Left cardiac atrium (tissue), 4 donors: ENCODE measurements at places on chromosomes 11 and 22.

DNA sequence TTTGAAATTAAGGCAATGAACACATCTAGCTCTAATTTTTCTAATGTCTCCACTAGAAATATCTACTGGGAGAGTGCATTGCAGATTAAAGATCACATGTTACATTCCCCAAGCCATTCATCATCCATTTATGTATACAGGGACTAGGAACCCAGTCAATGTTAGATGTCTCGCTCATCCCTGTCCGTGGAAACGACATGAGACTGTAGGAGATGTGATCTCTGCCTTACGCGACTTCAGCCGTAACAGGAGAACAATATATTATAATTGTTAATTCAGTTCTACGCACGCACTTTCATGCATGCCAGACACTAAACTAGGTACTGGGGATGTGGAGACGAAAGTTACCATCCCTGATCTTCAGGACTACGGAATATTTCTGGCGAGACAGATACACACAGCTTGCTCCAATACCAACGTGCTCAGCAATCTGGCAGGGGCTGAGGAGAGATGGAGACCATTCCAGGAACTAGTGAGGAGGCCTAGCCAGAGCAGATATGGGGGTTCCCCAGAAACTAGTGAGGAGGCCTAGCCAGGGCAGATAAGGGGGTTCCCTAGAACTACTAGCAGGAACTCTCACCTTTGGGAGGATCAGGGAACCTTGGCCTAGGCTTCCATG lies 706 bp downstream of the DCPS start:
- no peak for DNase-seq

DNA sequence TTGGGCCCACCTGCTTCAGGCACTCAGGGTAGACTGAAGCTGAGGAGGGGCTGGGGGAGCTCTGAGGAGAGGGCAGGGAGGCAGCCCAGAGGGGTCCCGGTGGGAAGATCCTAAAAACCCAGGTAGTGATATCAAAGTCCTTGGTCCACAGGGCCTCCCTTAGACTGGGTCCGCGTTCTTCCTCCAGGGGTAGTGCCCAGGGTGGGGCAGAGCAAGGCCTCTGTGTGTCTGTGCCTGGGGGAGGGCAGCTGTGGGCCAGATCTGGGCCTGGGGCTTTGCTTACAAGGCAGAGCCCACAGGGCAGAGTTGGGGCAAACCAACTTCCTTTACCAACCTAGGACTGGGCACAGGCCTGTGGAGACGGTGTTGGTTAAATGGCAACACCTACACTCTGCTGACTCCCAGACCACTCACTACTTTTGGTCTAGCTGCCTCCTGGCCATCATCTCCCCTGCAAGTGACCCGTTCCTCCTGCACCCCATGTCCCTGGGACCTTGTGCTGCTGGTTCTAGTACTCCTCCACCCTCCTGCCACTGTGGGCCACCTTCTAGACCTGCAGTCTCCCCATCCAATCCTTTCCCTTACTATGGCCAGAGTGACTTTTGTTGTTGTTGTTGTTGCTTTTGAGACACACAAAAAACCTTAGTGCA lies 15.8 kb downstream of the ATG16L2 start:
- DNase-seq: no peak

- no peak for DNase-seq
These were observed 36.5 kb downstream of the RRAS2 start for GRCh38 chr11:14322510-14322909.

DNA sequence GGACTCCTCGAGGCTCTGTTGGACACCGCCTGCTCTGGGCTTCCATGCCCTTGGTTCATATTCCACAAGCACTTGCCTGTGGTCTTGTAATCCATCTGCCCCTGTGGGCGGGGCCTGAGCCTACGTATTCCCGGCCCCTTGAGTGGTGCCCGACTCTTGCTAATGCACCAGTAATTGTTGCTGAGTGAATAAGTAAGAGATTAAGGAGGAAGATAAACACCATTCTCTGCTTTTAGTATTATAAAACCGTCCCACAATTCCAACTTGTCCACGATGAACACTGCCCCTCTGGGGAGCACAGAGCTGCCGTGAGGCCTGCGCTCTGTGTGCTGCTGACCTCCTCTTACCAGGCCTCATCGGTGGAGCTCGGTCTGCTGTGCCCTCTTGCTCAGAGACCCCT lies 50.3 kb downstream of the MICAL2 start:
- DNase-seq: no peak

GRCh38 chr22:36467946-36468345 lies 13.5 kb downstream of the TXN2 start:
- DNase-seq: no peak

DNA sequence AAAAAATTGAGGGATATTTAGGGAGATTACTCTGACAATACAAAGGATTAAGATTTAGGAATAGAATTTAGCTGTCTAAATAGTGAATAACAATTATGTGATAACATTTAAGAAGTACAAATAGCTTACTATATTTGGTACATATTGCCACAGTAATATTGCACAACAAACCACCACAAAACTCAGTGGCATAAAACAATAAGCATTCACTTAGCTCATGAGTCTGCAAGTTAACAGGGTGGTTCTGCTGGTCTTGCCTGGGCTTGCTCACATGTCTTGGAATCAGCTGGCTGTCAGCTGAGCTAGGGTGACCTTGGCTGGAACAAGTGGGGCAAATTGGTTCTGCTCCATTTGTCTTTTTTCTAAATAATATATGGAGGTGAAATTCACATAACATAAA lies 115.1 kb downstream of the DCDC1 start:
- DNase-seq: no peak

- no peak for DNase-seq
These were observed 108.8 kb downstream of the BCR start for GRCh38 chr22:23289130-23289503.

DNA sequence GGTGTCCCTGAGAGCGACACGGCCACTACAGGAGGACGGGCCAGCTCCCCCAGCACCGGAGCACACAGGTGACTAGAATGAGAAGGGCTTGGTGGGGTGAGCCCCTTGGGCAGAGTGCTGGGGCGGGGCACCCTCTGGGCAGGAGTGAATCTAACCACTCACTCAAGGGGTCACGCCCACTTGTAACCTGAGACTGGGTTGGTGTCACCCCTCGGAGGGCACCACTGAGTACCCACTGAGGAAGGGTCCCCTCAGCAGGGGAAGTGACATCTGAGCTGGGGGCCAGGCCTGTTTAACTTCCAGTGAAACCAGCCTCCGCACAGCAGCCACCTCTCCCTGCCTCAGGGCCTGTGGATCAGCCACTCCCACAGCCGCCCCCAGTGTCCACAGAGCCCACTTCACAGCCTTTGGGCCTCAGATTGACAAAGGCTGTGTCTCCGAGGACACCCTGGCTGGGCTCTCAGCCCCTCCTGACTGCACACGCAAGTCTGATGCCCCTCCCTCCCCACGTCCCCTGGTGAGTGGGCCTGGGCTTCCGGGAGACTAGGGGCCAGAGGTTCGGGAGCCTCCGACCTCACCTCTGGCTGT lies 5.6 kb downstream of the GATD1 start:
- no peak for DNase-seq

GRCh38 chr11:90717522-90717921 lies 494.7 kb upstream of the CHORDC1 start:
- DNase-seq: no peak

- DNase-seq: no peak
These were observed 33.4 kb downstream of the GAB2 start for GRCh38 chr11:78384231-78384630.

DNA sequence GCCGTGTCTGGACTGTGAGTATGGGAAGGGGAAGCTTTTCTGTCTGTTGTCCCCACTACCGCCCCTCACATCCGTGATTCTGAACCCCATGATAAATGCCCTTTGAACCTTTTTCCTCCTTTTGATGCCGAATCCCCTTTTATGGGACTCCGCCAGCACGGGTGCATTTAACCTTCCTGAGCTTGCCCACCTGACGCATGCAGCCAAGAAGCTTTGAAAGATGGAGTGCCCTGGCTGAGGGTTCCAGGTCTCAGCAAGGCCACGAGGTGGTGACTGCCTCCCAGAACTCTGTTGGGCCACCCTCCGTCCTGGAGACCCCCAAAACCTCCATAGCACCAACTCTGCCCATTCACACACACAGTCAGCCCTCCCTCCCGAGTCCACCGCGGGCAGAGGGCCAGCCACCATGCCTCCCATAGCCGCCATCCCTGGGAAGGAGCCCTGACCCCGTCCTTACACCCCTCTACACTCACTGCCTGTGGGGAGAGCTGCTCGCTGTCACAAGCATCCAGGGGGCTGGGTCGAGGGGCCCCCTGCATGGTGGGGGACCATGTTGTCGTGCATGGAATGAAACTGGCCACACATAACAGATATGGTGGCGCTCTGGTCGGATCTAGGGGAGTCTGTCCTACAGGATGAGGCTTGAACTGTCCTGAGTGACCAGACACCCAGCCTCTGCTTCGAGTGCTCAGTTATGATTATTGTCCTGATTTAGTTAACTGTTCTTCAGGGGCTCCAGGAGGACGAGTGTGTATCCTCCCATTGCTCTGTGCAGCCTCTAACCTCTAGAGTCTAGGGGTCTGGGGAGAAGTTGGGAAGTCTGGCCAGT lies 822 bp upstream of the COMT start:
- peak; percentile 26 for DNase-seq

DNA sequence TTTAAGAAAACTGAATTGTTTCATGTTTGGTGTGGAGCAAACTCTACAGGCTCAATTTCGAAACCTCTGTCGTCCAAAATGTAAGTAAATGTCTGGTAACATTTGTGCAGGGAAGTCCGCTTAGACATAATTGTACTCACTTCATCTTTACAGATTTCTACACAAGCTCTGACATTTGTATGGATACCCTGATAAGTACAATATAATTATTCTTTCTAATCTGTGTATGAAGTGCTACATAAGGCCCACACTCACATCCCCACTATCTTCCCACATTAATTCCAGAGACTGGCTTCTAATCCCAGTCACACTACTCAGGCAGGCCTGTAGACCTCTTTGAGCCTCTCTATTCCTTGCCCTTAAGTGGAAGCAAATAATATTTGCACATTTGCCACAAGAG lies 129.2 kb upstream of the LMO1 start:
- DNase-seq: no peak

GRCh38 chr11:5123802-5124521 lies 14.2 kb downstream of the OR52A5 start:
- peak; percentile 44 for DNase-seq

DNA sequence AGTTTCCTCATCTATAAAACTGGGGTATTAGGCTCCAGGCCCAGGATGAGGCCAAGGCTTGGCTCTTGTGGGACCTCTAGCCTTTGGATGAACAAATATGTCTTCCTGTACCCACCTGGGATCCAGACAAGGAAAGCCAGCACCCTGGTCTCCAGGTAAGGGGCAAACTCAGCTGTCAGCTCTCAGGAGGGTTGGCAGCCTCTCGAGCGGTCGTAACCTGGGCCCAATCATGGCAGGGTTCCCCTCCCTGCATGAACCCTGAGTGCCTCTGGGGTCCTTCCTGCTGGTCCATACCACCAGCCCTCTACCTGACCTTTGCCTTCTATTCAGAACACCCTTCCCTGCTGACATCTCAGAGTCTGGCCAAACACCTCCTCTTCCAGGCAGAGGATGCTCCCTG lies 19.6 kb downstream of the SLC22A12 start:
- no peak for DNase-seq

- no peak for DNase-seq
These were observed 37.5 kb downstream of the EHF start for GRCh38 chr11:34658071-34659015.

- no peak for DNase-seq
These were observed 77.7 kb downstream of the GDPD4 start for GRCh38 chr11:77223797-77224196.
